Daoy (cell line): ENCODE measurements at places on chromosomes 3 and 15. TPM values are rescaled to one million over a fixed set of nuclear protein-coding genes. Genes with fewer than 3 reads are reported as not detected.

Gene SST
- not detected in 2 replicates for total RNA-seq

DNA sequence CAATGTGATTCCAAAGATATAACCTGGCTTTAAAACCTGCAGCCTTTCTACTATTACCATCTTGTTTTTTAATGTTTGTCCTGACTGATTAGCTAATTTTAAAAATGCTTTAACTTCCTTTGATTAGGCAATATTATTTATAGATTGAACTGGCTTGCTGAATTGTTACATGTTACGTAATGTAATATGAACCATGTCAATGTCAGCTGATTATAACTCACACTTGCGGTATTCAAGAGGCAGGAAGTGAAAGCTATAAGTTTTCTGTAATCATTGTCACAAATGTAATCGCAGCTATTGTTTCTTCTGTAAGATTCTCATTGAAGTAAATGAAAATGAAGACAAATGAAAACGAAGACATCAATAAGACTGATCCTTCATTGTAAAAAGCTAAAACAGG, 146.8 kb downstream of the ROBO2 start:
- no peak for DNase-seq

GRCh38 chr3:127772827-127773751, 49.2 kb downstream of the MGLL start:
- no peak for DNase-seq

- no peak for DNase-seq
Measured at GRCh38 chr3:143658861-143659260, 189.4 kb downstream of the SLC9A9 start.

GRCh38 chr3:18297126-18297525, 128.0 kb downstream of the SATB1 start:
- DNase-seq, result no peak

Gene TRPM7
- 35.4 and 43.9 TPM in 2 replicates for total RNA-seq

DNA sequence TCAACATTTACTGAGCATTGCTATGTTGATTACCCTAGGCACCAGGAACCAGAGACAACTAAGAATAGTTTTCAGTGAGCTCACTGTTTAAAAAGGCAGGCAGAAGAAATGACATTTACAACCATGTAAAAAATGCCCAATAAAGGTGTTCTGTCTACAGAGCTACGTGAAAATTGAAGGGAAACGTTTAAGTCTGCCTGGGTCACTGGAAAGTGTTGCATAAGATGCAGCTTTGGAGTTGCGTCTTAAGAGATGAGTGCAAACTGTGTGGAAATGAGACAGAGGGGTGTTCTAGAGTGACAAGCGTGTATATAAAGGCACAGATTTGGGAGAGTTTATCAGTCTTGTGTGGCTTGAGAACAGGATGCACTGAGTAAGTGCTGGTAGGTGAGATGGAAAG, 278.7 kb upstream of the GOLGA6L4 start:
- DNase-seq, result no peak

Gene ELL3
- total RNA-seq, result 1.2 TPM in 1 of 2 replicates, not detected in the other

GRCh38 chr3:10798600-10799367, 17.2 kb upstream of the SLC6A11 start:
- DNase-seq, result no peak

- DNase-seq, result peak; percentile 67
Measured at GRCh38 chr3:99678023-99678422, 39.6 kb downstream of the COL8A1 start.

Gene PTX3
- 48.3 and 49.5 TPM in 2 replicates for total RNA-seq

Gene LXN
- not detected in 2 replicates for total RNA-seq

Gene MORC1
- not detected in 2 replicates for total RNA-seq
